ENCODE measurements at places on chromosomes 5 and 9.

GRCh38 chr5:149580808-149581191 lies 498 bp upstream of the ARHGEF37 start:
- DNase-seq: no peak

- no peak for DNase-seq
These were observed 177.9 kb downstream of the PCSK1 start for GRCh38 chr5:96254980-96255691.

- DNase-seq: no peak
These were observed 122.9 kb downstream of the CDC42SE2 start for GRCh38 chr5:131386779-131387178.

GRCh38 chr5:15222156-15222555 lies 277.8 kb upstream of the FBXL7 start:
- no peak for DNase-seq

DNA sequence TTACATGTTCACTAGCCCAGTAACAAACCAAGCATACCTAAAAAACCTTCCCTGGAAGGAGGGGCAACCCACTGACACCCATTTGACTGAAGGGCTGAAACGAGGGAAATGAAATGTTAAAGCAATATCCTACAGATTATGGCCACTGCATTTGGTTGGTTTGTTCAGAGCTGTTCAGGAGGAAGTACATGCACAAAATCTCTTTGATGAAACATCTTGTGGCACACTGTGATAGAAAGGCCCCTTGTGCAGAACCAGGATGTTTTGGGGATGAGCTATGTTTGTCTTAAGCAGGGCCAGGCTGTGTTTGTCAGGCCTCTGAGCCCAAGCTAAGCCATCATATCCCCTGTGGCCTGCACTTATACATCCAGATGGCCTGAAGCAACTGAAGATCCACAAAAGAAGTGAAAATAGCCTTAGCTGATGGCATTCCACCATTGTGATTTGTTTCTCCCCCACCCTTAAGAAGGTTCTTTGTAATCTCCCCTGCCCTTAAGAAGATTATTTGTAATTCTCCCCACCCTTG lies 467.3 kb upstream of the PIK3R1 start:
- DNase-seq: no peak

DNA sequence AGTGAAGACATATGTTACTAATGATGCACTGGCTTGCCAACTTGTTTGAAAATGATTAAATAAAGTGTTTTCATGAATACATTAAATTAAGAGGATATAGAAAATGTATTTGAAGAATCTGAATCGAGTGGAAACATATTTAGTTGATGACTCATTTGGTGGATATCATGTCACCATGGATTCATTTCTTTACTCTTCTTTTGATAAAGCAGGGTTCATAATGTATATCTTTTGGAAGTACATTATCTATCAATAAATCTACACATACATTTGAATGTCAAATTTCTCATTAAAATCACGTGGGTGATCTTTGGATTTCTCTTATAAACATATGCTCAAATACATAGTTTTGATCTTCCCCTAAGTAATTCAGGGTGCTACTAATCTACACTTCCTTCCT lies 1148.1 kb upstream of the ACO1 start:
- DNase-seq: no peak

DNA sequence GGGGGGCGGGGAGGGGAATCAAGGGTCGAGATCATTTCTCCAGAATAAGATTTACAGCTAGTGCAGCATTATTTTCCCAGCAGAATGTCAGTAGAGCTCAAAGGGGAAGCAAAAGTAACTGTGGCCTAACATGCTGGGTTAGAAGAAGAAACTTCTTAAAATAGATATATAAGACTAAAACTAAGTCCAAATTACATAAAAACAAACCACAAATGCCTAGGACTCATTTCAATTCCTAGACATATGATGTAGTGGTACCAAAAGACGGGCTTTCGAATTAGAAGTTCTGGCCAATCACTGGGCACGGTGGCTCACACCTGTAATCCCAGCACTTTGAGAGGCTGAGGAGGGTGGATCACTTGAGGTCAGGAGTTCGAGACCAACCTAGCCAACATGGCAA lies 20.8 kb upstream of the MELK start:
- no peak for DNase-seq

DNA sequence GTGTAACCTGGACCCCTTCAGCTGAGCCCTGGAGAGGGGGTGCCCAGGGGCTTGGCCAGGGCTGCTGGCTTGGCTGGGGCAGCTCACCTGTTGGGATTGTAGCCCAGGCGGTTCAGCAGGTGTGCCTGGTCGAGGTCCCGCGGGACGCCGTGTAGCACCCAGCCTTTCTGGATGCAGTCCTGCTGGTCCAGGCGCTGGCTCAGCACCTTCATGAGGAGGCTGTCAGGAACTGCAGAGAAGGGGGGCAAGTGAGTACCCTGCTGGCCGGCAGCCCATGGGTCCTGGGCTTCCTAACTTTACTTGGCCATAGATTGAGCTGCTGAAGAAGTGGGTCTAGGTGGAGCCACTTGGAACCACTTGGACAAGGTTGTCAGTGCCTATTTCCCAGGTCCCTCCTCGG lies 85.5 kb downstream of the AK8 start:
- no peak for DNase-seq

- DNase-seq: no peak
These were observed 228.3 kb upstream of the RASEF start for GRCh38 chr9:83291196-83291595.

- no peak for DNase-seq
These were observed 11.5 kb upstream of the ALDH1B1 start for GRCh38 chr9:38380872-38381534.

DNA sequence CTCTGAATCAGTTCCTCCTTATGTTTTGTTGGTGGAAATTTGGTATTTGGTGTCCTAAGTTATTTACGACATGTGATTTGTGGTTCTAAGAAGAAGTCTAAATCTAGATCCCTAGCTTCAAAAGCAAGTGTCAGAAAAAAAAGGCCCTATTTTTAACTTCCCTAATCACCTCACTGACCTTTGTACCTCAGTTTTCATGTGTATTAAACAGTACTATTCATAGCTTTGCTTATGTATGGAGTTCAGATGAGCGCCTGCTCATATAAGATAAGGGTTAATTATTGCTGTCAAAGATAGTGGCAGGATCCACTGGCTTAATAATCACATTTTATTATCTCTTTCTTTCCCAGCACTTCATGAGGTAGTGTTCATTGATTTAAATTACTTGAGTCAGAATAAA lies 318.2 kb downstream of the PARP8 start:
- no peak for DNase-seq

DNA sequence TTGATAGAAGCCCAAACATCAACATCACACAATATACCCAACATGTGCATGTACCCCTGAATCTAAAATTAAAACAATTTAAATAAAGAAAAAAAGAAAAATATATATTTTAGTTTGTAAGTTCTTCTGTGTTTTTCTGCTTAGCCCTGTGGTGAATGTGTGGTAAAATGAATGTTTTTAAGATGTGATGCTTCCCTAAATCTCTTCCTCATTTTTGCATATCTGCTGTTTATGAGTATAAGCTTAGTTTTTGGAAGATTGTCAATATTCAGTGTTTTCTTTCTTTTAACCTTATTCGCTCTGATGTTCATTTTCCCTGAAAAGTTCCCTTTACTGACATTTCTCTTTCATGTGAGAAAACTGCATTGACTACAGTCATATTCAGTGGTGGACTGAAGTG lies 44.4 kb upstream of the DAB2 start:
- no peak for DNase-seq

- no peak for DNase-seq
These were observed 7.5 kb downstream of the PLPP7 start for GRCh38 chr9:131296906-131297500.

DNA sequence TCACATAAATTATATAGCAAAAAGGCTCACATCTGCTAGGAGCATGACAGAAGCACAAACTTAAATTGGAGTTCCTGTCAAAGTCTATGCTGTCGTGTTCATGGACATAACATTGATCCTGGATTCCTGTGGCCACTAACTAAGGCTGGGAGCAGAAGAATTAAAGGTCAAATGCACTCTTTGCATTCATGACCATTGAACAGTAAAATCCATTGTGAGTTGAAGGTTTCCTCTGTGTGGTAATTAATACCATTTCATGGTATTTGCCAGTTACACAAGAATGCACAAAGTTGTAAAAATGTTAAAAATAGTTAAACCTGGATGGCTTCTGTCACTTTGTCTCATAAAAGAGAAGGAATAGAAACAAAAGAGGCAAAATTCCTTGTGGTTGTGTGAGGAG lies 242.6 kb downstream of the NPR3 start:
- no peak for DNase-seq

DNA sequence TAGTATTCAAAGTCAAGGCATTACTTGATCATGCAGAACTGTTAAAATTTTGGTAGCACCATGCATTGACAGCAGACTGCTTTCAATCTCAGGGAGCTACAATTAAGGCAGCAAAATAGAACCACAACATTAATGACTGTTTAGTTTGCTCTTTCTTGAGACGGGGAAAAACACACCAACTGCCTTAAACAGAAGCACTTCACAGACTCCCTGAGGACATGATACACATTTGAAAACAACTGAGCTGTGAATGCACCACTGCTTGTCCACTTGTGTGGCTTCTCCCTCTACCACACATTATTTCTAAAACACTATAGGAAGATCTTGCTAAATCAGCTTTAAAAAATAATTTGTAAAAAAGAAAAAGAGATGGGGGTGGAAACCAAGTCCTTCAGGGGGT lies 79.6 kb upstream of the MAST4 start:
- DNase-seq: no peak

DNA sequence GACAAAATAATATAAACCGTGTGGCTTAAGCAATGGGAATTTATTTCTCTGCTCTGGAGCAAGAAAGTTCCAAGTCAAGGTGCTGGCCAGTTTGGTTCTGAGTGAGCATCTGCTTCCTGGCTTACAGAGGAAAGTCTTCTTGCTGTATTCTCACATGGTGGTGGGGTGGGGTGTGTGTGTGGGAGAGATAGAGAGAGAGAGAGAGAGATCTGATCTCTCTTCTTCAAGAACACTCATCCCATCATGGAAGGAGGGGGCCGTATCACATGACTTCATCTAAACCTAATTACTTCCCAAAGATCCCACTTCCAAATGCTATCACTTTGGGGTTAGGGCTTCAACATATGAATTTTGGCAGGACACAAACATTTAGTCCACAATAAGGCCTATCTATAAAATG lies 91.2 kb downstream of the PRR16 start:
- DNase-seq: no peak

DNA sequence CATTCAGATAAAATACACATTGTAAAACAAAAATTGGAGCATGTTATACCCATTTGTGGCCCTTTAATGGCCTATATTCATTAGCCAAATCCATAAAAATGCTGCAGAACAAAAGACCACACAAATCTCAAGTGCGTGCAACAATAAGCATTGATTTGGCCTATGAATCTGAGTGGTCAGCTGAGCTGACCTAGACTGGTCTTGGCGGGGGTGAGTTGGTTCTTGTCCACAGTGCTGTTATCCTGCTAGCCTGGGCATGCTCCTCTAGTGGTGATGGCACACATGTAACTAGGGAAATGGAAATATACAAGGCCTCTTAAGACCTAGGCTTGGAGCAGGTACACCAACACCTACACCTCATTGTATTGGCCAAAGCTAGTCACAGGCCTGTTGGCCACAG lies 122.2 kb upstream of the TBCA start:
- no peak for DNase-seq

DNA sequence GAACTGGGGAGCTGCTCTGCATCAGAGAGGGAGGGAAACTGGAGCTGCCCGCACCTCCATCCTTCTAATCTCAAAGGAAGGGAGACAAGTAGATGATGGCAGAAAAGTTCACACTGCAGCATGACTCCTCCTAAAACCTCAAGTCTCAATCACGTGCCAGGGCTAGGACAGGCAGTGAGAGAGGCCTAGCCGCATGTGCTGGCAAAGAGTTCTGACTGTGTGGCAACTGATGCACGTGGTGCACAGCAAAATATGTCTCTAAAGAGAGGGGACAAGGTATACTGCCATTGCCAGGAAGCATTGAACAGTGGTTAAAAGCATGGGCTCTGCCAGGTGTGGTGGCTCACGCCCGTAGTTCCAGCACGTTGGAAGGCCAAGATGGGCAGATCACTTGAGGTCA lies 38.1 kb downstream of the FBXO10 start:
- no peak for DNase-seq

GRCh38 chr9:33506626-33507370 lies 17.3 kb upstream of the ANKRD18B start:
- DNase-seq: no peak

DNA sequence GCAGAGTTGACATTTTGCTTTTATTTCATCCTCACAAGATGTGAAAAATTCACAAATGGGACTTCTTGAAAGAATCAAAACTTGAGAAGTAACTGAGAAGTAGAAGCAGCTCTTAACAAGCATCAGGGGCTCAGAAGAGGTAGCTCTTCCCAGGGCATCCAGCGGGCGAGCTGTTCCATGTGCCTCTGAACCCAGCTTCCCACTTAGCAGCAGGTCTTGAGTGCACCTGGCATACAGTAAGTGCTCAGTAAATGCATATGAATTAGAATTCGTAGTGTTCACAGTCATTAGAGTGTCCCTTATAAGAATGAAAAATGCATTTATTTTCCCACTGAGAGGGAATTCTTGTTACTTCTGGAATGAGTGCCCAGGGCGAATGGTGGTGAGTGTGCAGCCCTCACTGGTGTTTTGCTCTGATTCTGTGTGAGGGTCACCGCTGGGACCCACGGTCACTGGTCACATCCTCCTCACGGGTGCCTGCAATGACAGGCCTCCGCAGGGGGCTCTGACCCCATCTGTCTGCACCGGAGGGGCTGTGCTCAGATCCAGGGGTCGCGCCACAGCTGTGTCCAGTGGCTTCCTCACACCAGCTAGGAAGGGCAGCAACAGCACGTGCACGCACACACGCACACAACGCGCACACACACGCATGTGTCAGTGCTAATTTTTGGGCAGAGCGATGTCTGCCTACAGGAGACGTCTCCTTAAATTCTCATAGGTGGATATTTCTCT lies 26.9 kb downstream of the EXOC3 start:
- no peak for DNase-seq

DNA sequence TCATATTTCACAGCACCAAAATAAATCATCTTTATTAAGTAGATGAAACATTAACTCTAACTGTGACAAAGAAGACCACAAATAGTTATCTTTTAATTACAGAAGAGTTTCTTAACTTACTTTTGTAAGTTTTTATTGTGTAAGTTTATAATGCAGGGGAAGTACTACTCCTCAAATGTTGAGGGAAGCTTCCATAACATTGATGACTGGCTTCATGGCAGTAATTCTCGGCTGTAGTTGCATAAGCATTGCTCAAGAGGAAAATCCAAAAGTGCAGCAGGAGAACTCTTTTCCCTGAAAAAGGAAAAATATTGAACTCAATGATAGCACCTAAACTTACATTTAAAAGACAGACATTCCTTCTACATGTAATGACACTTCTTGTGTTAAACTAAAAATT lies 4.6 kb downstream of the TSLP start:
- DNase-seq: no peak

Measured in tibial nerve (tissue), 4 donors.